Substantia nigra (tissue), 51 donors: ENCODE measurements at places on chromosomes 6 and 20.

GRCh38 chr6:151242420-151242861 is 2.7 kb downstream of the AKAP12 start:
- DNase-seq = peak; percentile 17

DNA sequence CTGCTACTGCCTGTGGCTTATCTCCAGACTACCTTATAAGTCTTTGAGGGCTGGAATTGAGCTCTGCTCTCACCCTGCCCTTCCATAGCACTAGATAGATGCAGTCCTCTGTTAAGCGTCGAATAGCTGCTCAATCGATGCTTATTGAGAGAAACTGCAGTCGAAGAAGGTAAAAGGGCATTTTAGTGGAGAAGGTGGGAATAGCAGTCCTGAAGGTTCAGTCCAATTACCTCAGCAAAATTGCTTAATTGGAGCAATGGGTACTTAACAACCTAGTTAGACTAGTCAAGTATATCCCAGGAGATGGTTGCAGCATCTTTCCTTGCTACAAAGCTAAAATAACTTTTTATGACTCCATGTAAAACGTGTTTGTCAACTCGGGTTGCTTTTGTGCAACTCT is 66.8 kb upstream of the NT5E start:
- DNase-seq = no peak

GRCh38 chr6:36924131-36924530 is 30.4 kb upstream of the PI16 start:
- DNase-seq = no peak

DNA sequence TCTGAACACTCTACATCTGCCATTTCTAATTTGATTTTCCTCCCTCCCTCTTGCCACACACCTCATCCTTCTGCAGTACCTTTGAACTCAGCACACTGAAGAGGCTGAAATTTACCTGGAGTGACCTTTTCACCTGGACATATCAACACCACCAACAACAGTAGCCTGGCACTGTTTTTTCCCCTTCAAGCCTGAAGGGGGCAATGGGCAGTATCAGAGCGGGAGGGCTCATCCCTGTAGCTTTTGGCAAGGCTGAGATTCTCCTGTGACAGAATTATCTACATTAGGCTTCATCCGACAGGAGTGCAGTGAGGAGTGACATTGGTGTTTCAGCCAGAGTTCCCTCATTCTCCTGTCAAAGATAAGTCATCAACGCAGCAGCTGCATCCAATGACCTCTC is 312.8 kb upstream of the SPTLC3 start:
- DNase-seq = no peak

- no peak for DNase-seq
These were observed 176.9 kb upstream of the SALL4 start for GRCh38 chr20:51979226-51979625.

DNA sequence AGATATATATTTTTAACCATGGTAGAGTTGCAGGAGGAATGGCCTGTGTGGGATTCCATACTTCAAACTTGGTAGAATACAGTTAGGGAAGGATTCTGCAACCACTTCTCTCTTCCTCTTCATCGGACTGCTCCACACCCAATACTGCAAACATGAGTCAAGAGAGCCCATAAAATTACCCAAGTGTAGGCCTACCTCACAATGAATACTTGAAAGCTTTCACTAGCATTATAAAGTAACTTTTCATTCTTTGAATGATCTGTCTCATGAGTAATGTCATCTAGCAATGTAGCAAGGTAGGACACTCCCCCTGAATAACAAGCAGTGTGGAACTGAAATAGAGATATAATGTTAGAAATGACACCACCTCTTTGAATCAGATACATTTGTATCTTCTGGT is 79.4 kb downstream of the FOXC1 start:
- no peak for DNase-seq

DNA sequence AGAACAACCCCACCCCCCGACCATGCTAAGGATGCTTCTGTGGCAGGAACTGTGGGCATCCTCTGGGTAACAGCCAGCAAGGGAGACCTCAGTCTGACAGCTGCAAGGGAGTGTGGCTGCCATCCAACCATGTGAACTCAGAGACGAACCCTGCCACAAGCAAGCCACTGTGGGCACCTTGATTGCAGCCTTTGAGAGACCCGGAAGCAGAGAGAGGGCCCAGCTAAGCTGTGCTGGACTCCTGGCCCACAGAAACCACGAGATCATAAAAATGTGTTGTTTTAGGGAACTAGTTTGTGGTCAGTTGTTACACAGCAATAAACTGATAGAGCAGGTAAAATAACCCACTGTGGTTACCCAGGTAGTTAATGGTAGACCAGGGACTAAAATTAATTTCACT is 414.6 kb downstream of the CDH26 start:
- no peak for DNase-seq

DNA sequence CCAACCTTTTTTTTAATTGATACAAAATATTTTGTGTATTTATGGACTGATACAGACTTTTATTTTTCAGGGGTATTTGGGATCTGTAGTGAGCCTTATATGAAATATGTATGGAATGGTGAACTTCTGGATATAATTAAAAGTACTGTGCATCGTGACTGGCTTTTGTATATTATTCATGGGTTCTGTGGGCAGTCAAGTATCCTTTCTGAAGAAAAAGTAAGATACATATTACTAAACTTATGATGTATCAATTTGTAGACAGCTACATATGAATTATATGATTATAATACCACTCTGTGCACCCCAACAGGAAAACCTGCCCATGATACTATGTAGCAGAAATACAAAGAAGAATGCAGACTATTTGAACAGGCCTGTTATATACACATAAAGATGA is 47.2 kb downstream of the FIG4 start:
- DNase-seq = no peak

GRCh38 chr6:113626475-113626874 is 230.7 kb upstream of the MARCKS start:
- DNase-seq = no peak

GRCh38 chr20:8116067-8116811 is 15.8 kb upstream of the PLCB1 start:
- no peak for DNase-seq

- no peak for DNase-seq
These were observed 46.6 kb upstream of the UST start for GRCh38 chr6:148700047-148700715.

- no peak for DNase-seq
These were observed 458.4 kb upstream of the BTBD3 start for GRCh38 chr20:11459090-11459890.

- DNase-seq = no peak
These were observed 53.3 kb upstream of the HFE start for GRCh38 chr6:26033941-26034354.

DNA sequence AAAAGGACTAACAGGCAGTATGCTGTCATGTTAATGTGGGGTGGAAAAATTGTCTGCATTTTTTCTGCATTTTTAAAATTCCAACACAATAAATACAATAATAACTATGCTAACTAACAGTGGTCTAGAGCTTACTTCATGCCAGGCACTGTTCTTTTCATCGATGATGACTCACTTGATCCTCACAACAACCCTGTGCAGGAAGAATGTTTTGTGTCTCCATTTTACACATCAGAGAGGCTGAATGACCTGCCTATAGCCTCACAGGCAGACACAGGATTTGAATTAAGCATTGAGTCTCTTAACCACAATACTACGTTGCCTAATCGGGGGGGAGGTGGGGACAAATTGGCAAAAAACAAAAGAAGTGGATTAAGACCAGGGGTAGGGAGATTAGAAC is 26.9 kb upstream of the FANCE start:
- no peak for DNase-seq

- DNase-seq = no peak
These were observed 23.9 kb upstream of the C6orf141 start for GRCh38 chr6:49526598-49526997.

- no peak for DNase-seq
These were observed 56.2 kb downstream of the RAB44 start for GRCh38 chr6:36753671-36754405.

DNA sequence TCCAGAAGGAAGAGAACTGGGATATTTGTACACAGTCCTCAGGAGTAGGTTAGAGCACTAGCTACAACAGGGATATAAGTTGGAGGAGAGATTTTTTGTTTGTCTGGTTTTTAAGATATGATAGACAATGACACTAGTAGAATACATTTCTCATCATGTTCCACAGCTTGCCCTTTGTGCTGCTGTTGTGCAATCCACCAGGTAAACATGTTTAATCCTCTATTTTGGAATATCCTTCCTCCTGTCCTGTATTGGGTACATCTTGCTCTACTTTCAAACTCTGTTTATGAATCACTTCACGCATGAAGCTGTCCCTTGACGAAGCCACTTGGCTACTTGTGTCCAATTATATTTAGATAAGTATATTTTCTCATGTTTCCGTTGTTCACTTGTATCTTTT is 153.6 kb upstream of the TENT5A start:
- no peak for DNase-seq

DNA sequence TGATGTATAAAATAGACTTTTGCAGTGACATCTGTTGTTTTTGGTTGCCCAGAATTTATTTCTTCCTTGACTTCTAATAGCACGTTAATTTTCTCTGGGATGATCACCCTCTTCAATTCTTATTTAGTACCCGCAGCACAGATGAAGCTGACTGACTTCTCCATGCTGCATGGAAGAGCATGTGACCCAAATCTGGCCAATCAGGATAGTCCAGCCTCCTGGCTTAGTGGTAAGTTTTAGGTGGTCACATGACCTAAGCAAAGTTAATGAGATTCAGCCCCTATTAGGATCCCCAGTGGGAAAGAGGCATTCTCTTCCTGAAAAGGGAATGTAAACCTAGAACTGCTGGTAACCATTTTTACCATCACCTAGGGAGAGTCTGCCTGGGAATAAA is 13.8 kb upstream of the SIRT5 start:
- no peak for DNase-seq

GRCh38 chr6:169641461-169642085 is 60.3 kb downstream of the WDR27 start:
- no peak for DNase-seq

- no peak for DNase-seq
These were observed 365.7 kb downstream of the MAFB start for GRCh38 chr20:40323361-40323794.

GRCh38 chr6:121851056-121851455 is 415.6 kb downstream of the GJA1 start:
- DNase-seq = peak; percentile 2

- DNase-seq = no peak
These were observed 91.7 kb upstream of the AKAP12 start for GRCh38 chr6:151148111-151148510.

- DNase-seq = no peak
These were observed 33.8 kb downstream of the FLRT3 start for GRCh38 chr20:14303651-14304050.

DNA sequence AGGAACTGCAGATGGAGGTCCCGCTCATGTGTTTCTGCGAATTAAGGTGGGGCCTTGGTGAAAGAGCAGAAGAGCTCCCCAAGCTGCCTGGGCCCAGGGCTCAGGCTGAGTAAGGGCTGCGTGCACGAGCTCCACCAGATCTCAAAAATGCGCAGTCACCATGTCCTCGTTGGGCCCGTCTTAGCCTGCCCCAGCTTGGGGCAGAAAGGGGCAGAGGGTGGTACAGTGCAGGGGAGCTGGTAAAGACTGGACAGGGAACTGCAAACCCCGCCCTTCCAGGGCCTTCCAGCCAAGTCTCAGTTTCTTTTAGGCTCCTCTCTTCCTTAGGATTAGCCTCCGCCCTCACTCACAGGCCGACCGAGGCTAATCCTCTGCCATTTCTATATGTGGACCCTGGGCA is 101.6 kb downstream of the FOXF2 start:
- no peak for DNase-seq

GRCh38 chr20:41387444-41387851 is 20.8 kb upstream of the EMILIN3 start:
- no peak for DNase-seq

DNA sequence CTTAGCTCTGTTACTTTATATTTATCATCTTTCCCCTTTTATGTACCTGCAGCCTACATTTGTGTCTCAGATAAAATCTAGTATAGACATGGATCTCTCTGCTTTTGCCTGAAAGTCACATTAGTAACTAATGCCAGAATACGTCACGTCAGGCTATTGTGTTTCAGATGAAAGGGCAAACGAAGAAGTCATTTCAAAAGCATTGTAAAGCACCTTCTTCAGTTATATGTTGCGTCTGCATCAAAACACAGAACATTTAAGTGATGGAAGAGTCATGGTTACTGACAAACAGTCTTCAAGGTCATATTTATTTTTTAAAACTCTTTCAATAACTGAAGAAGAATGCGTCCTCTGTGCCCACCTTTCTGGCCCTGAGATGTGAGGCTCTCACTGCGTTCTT is 119.1 kb downstream of the SMOC2 start:
- no peak for DNase-seq

GRCh38 chr20:10985536-10985935 is 311.7 kb upstream of the JAG1 start:
- DNase-seq = no peak

DNA sequence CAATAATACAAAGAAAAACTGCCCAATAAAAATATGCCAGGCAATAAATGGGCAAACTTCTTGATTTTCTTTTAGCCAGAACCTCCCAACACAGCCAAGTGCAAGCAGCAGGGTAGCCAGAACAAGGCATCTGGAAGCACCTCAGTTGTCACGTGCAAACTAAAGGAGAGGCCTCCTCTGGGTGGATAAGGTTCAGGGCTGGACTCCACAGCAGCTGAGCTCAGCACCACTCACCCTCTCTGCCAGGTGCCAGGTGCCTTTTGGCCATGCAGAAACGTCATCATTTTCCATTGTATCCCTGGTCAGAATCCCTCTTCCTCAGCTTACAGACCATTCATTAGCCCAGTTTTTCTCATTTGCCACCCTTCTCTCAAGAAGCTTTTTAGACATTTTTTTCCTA is 52.7 kb downstream of the SOD2 start:
- DNase-seq = no peak

DNA sequence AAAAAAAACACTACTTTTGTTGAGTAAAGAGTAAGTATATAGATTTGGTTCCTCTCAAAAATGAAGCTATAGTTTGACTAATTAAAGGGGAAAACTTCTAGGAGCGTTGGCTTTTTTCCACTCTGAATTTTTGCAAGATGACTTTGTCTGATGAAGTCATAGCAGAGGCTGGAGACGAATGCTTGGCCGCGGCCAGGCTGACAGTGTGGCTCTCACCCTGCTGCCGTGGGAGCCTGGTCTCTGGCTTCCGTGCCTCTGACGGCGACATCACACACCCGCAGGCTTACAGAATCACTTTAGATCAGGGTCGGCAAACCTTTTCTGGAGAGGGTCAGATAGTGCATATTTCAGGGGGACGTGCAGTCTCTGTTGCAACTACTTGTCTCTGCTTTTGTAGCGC is 145.0 kb downstream of the PHACTR3 start:
- DNase-seq = no peak

GRCh38 chr6:43887906-43888683 is 118.1 kb downstream of the VEGFA start:
- DNase-seq = no peak

DNA sequence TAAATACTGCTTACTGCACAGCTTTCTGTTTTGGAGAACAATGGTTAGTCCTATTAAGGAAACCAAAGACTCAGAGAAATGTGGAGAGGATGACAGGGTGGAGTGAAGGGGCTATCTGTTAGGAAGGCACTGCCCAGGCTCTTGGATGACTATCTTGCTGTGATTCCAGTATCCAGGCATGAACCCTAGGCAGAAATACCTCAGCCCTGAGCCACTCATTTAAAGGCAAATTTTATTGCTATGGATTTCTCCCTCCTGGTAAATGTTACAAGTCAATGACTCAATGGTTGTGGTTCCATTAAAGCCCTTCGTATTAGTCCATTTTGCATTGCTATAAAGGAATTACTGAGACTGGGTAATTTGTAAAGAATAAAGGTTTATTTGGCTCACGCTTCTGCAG is 25.9 kb downstream of the ADGRF4 start:
- no peak for DNase-seq

- no peak for DNase-seq
These were observed 147.7 kb upstream of the RPS6KA2 start for GRCh38 chr6:166774770-166775169.

- DNase-seq = no peak
These were observed 32.6 kb downstream of the SIM1 start for GRCh38 chr6:100432136-100432535.
